ENCODE measurements at places on chromosomes 1 and 21. TPM values are rescaled to one million over a fixed set of nuclear protein-coding genes. Genes with fewer than 3 reads are reported as not detected.

- no peaks in the 10 kb centered on the region for H3K36me3 ChIP-seq
- no peak overlapping the region for H3K4me3 ChIP-seq
- no peak overlapping the region for H3K27ac ChIP-seq
- no peaks in the 10 kb centered on the region for H3K27me3 ChIP-seq
- no peak for DNase-seq
Observed at GRCh38 chr1:12100071-12100470, 37.0 kb downstream of the TNFRSF8 start.

DNA sequence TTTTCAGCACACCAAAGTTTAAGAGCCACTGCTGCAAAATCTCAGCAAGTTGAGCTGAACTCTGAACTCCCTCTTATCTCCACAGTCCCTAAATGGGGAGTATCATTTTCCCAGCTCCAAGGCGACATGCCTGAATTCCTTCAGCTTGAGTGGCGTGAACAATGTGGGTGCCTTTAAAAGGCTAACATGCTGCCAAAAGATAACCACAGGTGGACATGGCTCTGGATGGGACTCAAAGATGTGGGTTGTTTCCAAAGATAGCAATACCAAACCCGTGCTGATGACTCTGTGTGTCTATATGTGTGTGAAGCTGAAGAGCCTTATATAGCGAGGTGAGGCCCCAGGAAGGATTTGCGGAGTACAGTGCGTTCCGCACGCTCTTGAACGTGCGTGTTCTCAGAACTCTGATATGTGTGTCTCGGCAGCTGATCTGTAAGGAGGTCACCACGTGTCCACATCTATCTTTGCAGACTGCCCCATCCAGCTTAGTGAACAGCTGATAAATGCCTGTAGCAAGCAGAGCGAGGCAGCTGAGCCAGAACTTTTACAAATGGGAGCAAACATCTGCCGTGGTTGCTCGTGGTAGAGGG lies 189.2 kb downstream of the DYRK1A start:
- peaks cover 3% of the 10 kb centered on the region for H3K4me1 ChIP-seq
- H3K27ac ChIP-seq = no peak overlapping the region
- H3K4me3 ChIP-seq = no peak overlapping the region
- no peaks in the 10 kb centered on the region for H3K36me3 ChIP-seq

DNA sequence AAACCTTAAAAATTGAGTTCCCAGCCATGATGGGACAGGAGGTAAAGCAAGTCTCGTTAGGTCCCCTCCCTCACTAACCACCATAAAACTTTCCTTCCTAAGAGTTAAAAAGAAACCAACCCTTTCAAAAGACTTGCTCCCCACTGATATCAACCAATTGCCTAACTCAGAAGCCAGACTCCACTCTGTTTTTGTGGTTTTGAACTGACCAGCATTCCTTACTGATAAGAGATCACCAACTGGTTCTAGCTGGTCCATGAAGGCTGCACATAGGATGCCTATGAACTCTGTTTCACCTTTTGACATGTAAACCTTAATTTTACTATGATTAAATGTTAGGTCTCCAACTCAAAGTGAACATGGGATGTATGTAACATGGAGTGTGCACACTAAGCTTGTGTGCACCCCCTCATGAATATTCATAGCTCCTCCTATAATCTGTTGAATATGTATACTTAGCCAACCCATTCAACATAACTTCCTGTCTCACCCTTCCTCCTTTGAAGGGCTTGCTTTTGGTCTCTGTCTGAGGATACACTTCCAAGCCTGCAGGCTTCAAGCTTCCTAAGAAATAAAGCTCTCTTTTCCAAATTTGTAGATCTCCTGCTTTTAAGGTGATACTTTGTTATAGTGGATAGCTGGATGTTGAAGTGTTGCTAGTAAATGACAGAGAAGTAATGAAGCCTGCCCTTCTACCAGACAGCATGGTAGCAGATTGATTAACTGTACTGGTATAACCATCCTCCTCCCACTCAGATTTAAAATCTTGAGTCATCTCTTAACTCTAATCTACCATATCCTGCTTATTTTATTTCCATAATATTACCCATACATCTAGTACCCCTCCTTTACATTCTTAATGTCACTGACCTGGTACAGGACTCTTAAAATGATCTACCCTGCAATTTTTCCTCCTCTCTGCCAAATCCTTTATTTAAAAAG lies 95.6 kb downstream of the ZNF644 start:
- no peaks in the 10 kb centered on the region for H3K27me3 ChIP-seq
- no peaks in the 10 kb centered on the region for H3K4me1 ChIP-seq
- no peak overlapping the region for H3K4me3 ChIP-seq
- no peaks in the 10 kb centered on the region for H3K36me3 ChIP-seq
- no peak overlapping the region for H3K27ac ChIP-seq

- peak overlapping the region; percentile 72 for H3K27ac ChIP-seq
- peak overlapping the region; percentile 32 for H3K4me3 ChIP-seq
- no peaks in the 10 kb centered on the region for H3K4me1 ChIP-seq
- no peak for DNase-seq
Observed at GRCh38 chr1:10387677-10388386, 11.0 kb upstream of the PGD start.

Gene RGS4
- 2.0 TPM for total RNA-seq

Gene ECE1
- total RNA-seq = 112 TPM

Gene STYXL2
- total RNA-seq = 0.16 TPM

GRCh38 chr1:180370597-180370996 lies 131.8 kb downstream of the ACBD6 start:
- no peak for DNase-seq
- no peaks in the 10 kb centered on the region for H3K27me3 ChIP-seq
- no peaks in the 10 kb centered on the region for H3K4me1 ChIP-seq
- H3K36me3 ChIP-seq = no peaks in the 10 kb centered on the region

GRCh38 chr1:16250524-16251251 lies 13.7 kb upstream of the CPLANE2 start:
- H3K36me3 ChIP-seq = peaks cover 4% of the 10 kb centered on the region
- H3K4me1 ChIP-seq = peaks cover 20% of the 10 kb centered on the region
- H3K4me3 ChIP-seq = no peak overlapping the region
- no peaks in the 10 kb centered on the region for H3K27me3 ChIP-seq
- no peak for DNase-seq

DNA sequence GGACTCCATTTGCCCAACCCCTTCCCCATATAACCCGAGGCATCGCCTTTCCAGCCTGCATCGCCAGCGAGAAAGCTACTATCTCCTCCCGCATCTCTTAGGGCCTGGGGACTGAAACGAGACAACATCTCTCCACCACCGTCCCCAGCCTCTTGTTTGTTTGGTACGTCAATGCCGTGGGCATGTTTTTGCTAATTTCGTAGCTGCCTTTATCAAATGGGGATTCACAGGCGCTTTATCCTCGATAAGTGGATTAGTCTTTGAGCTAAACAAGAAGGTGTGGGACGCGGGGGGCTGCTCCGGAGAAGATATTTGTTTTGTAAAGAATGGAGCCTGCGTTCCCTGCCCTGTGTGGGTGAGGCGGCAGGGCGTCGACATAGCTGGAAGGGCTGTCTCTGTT lies 91.6 kb downstream of the PAX7 start:
- H3K4me3 ChIP-seq = no peak overlapping the region
- no peaks in the 10 kb centered on the region for H3K4me1 ChIP-seq
- H3K27me3 ChIP-seq = peaks cover 92% of the 10 kb centered on the region
- no peak for DNase-seq

- H3K36me3 ChIP-seq = no peaks in the 10 kb centered on the region
- H3K4me3 ChIP-seq = no peak overlapping the region
- no peaks in the 10 kb centered on the region for H3K4me1 ChIP-seq
- no peak for DNase-seq
- H3K27me3 ChIP-seq = peaks cover 21% of the 10 kb centered on the region
- no peak overlapping the region for H3K27ac ChIP-seq
Observed at GRCh38 chr1:11412141-11412540, 66.8 kb upstream of the DISP3 start.

Gene SYTL1
- total RNA-seq = 22.3 TPM

Gene LRRC39
- 1.3 TPM for total RNA-seq

DNA sequence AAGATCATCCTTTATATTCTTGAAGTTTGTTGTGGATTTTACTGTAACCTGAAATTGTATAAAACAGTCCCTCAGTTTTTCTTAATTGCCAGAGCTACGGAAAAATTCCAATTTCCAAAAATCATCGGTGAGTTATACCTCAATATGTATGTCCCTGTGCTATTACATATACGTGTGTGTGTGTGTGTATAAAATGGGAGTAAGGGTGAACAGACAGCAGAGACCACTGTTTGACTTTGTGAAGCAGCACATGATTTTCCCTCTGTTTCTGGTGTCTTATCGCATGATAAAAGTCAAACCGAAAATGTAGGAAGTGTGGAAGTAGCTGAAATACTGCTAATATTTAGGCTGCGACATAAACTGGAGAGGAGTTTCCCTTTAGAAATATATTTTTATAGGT lies 1.2 kb downstream of the OR2T1 start:
- H3K27me3 ChIP-seq = no peaks in the 10 kb centered on the region
- no peaks in the 10 kb centered on the region for H3K4me1 ChIP-seq
- DNase-seq = no peak
- H3K4me3 ChIP-seq = no peak overlapping the region
- no peaks in the 10 kb centered on the region for H3K36me3 ChIP-seq

Gene EGLN1
- total RNA-seq = 45.6 TPM

Gene GPR153
- 5.4 TPM for total RNA-seq

Gene SYNJ1
- total RNA-seq = 8.2 TPM

Gene SPRR4
- not detected for total RNA-seq

GRCh38 chr1:177385760-177386698 lies 215.3 kb downstream of the BRINP2 start:
- H3K36me3 ChIP-seq = no peaks in the 10 kb centered on the region
- DNase-seq = no peak
- H3K27ac ChIP-seq = no peak overlapping the region
- H3K4me1 ChIP-seq = no peaks in the 10 kb centered on the region
- H3K4me3 ChIP-seq = no peak overlapping the region
- H3K27me3 ChIP-seq = no peaks in the 10 kb centered on the region

- H3K27ac ChIP-seq = peak overlapping the region; percentile 58
- no peaks in the 10 kb centered on the region for H3K27me3 ChIP-seq
- H3K4me3 ChIP-seq = no peak overlapping the region
- H3K36me3 ChIP-seq = no peaks in the 10 kb centered on the region
- H3K4me1 ChIP-seq = peaks cover 8% of the 10 kb centered on the region
- no peak for DNase-seq
Observed at GRCh38 chr1:43563876-43564539, 33.3 kb downstream of the PTPRF start.

Gene DRAXIN
- under 0.01 TPM for total RNA-seq

Gene DCST2
- 0.48 TPM for total RNA-seq

Gene MAN1C1
- 6.9 TPM for total RNA-seq

- no peak overlapping the region for H3K4me3 ChIP-seq
- H3K27me3 ChIP-seq = no peaks in the 10 kb centered on the region
- DNase-seq = no peak
- H3K27ac ChIP-seq = no peak overlapping the region
Observed at GRCh38 chr1:180528868-180529470, 26.6 kb upstream of the ACBD6 start.

Gene TNFAIP8L2
- total RNA-seq = 6.9 TPM

GRCh38 chr21:26124896-26125295 lies 45.7 kb downstream of the APP start:
- no peaks in the 10 kb centered on the region for H3K27me3 ChIP-seq
- no peaks in the 10 kb centered on the region for H3K36me3 ChIP-seq
- H3K4me1 ChIP-seq = peaks cover 8% of the 10 kb centered on the region
- no peak for DNase-seq
- no peak overlapping the region for H3K4me3 ChIP-seq

DNA sequence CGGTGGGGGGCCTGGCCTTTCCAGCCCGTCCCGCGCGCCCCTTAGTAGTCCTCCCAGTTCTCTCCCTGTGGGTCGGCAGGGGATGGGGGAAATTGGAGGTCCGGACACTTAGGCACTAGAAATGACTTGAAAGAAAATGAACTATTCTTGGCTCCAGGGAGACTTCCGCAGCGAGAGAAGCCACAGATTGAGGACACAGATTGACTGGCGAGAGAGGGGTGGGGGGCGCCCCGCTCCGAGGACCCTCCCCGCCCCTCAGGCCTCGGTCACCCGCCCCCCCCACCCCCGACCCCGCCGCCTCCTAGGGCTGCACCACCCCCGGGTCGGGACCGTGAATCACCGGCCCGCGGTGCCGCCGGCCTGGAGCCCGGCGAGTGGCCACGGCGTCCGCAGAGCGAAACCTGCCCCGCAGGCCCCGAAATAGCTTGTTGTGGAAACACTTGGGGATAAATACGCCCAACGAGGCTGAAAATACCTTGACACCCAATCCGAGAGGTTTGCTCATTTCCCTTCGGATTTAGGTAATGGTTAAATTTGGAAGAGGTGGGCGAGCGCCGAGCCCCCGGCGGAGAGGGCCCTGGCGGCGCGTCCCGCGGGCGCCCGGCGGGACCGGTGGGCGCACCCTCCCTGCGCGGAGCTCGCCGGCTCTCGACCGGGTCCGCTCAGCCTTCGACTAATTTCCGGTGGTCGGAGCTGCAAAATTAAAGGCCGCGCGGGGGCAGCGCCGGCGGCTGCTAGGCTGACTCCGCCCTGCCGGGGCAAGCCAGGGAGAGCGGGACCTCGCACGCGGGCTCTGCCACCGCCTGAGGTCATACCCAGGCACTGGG lies at the start of gene GFI1:
GFI1 (minus strand) TSS at position 675 of the 827 bp plus-strand sequence. CDS start 3,438 bp downstream, outside the sequence.
- peak within 1 kb of the TSS; percentile 45 for H3K4me3 ChIP-seq
- H3K36me3 ChIP-seq = no peaks in the 10 kb centered on the region
- H3K27ac ChIP-seq = peak within 1 kb of the TSS; percentile 44
- H3K4me1 ChIP-seq = peaks cover 16% of the 10 kb centered on the region
- DNase-seq = no peak

- no peaks in the 10 kb centered on the region for H3K36me3 ChIP-seq
- no peak overlapping the region for H3K4me3 ChIP-seq
- H3K27me3 ChIP-seq = no peaks in the 10 kb centered on the region
- no peak for DNase-seq
Observed at GRCh38 chr1:40382108-40382460, 8.6 kb downstream of the SMAP2 start.

GRCh38 chr1:11626551-11626950 lies 27.7 kb downstream of the FBXO2 start:
- H3K27me3 ChIP-seq = peaks cover 11% of the 10 kb centered on the region
- H3K27ac ChIP-seq = no peak overlapping the region
- no peak for DNase-seq
- H3K4me3 ChIP-seq = no peak overlapping the region

Gene LENEP
- not detected for total RNA-seq
